ENCODE measurements at places on chromosomes 13 and 19.

GRCh38 chr13:84126671-84127171 is 244.4 kb upstream of the SLITRK1 start:
- DNase-seq, result no peak

DNA sequence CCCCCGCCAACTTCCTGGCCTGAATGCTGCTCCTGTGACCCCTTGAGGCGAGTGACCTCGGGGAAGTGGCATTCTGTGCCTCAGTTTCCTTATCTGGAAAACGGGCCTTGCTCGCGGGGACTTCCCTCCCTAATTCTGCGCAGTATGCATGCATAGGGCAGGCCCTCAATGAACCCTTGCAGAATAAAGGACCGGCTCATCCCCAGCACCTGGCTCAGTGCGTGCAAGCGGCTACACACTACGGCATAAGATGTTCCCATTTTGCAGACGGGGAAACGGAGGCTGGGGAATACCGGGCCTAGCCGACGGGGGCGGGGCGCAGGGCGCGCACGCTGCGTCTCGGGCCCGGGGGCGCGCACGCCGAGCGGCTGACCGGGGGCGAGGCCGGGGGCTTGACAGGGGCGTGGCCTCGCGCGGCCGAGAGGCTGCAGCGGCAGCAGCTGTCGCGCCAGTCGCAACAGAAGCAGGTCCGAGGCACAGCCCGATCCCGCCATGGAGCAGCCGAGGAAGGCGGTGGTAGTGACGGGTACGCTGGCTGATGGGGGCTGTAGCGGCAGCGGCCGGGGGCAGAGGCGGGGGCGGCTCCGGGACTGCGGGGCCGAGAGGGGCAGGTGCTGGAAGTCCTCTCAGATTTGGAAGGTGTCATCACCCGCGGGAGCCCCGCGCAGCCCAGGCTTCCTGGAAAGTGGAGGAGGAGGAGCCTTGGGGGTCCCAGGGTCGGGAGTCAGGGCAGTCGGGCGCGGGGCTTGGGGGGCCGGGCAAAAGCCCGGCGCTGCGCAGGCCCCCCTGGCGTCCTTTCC is at the start of gene PGPEP1:
PGPEP1 (plus strand) TSS at position 409 of the 800 bp plus-strand sequence; CDS start at position 493, 84 bp downstream.
- DNase-seq, result no peak

DNA sequence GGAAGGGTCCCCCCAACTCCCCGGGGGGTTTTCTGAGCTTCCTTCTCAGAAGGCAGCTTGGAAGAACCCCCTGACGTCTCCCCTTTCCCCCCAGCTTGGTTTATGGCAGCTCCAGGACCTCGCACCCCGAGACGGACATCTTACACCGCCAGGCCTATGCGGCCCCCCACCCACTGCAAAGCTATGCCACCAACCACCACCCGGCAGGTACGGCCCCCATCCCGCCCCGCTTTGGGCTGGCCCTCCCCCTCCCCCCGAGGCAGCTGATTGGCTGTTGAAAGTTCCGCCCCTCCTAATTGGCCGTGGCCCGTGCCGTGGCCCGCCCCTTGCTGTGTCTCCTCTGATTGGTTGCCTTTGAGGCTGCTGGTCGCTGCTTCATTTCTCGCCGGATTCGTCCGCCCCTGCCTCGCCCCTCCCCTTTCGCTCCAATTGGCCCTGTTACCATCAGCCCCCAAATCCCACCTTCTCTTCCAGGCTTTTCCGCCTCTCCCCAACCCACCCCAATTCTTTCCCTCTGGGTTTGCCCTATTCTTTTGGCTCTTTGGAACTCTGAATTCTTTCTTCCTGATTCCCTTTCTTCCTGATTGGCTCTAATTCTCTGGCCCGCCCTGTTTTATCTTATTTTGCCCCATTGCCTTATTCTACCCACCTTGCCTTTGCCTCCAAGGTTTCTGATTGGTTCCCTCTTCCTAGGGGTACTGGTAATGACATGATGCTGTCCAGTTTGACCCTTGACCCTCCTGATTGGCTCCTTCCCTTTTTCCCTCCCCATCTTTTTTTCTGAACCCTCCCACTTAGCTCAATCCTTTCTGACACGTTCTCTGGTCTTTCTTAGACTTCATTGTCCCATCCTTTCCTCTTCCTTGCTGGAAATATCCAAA is 2.5 kb downstream of the PRR12 start:
- DNase-seq, result peak; percentile 86

DNA sequence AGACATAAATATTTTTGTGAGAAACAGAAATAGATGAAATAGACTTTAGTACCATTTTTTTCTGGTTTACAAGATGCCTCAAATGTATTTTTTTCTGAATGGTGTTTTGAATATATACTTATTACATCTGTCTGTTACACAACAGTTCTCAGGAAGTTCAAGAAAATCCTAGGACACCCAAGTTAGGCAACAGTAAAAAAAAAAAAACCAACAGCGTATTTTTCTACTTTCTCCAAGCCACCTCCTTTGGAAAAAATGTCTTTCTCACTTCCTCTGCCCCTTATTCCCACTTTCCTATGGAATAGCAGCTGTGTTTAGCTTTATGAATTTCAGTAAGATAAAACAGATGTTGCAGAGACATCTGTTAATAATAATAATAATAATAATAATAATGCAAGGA is 489.6 kb upstream of the KLF12 start:
- no peak for DNase-seq

GRCh38 chr19:54096617-54097106 is 3.9 kb downstream of the OSCAR start:
- DNase-seq, result no peak

GRCh38 chr19:1455336-1456120 is 5.6 kb downstream of the APC2 start:
- DNase-seq, result peak; percentile 93

DNA sequence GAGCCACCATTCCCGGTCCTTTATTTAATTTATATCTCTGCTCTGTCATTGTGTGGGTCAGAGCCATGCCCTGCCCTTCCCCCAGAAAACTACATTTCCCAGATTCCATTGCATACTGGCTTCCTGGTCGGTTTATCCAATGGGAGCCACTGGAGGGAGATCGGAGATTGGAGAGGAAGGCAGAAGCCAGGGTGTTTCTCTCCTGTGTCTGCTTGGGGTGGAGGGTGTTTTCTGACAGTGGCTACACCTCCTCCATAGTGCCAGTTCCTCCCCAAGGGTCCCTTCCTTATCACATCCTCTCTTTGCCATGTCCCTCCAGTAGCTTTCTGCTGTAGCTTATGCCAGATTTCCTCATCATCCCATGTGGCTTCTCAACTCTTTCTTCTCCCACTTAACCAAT is 19.0 kb downstream of the OLFM2 start:
- DNase-seq, result no peak

GRCh38 chr13:113874579-113875428 is 10.9 kb upstream of the GAS6 start:
- no peak for DNase-seq

GRCh38 chr19:11414544-11414943 is 4.6 kb downstream of the RGL3 start:
- no peak for DNase-seq

- no peak for DNase-seq
Measured at GRCh38 chr19:34577056-34577455, 95.5 kb downstream of the WTIP start.

- DNase-seq, result no peak
Measured at GRCh38 chr13:42652642-42653415, 78.9 kb downstream of the TNFSF11 start.

GRCh38 chr19:43619262-43620060 is at the start of gene ZNF428:
TSS of gene ZNF428 (minus strand) at chr19:43619629. CDS start at chr19:43614304, 5,325 bp downstream.
- DNase-seq, result peak; percentile 96

GRCh38 chr19:5455367-5456129 is at the start of gene ZNRF4:
TSS of gene ZNRF4 (plus strand) at chr19:5455417. CDS start at chr19:5455492, 75 bp downstream.
- DNase-seq, result no peak

DNA sequence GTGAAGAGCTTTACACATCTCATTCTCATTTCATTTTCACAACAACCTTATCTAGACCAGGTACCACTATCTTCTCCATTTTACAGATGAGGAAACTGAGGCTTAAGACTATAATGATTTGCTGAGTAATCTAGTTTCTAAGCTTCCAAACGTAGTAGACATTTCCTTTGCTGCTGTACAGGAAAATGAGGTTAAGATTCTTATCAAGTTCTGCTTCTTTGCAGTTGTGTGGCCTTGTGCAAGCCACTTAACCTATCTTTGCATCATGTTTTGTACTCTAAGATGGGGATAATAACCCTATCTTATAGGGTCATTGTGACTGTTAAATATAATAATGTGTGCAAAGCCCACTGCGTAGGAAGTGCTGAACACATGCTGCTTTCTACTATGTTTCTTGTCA is 307.9 kb downstream of the HS6ST3 start:
- DNase-seq, result no peak

- DNase-seq, result no peak
Measured at GRCh38 chr19:45469945-45470761, 2.4 kb downstream of the FOSB start.

- no peak for DNase-seq
Measured at GRCh38 chr13:24894972-24895300, 131.0 kb downstream of the RNF17 start.

GRCh38 chr19:34480491-34480890 is 1.1 kb upstream of the WTIP start:
- DNase-seq, result no peak

DNA sequence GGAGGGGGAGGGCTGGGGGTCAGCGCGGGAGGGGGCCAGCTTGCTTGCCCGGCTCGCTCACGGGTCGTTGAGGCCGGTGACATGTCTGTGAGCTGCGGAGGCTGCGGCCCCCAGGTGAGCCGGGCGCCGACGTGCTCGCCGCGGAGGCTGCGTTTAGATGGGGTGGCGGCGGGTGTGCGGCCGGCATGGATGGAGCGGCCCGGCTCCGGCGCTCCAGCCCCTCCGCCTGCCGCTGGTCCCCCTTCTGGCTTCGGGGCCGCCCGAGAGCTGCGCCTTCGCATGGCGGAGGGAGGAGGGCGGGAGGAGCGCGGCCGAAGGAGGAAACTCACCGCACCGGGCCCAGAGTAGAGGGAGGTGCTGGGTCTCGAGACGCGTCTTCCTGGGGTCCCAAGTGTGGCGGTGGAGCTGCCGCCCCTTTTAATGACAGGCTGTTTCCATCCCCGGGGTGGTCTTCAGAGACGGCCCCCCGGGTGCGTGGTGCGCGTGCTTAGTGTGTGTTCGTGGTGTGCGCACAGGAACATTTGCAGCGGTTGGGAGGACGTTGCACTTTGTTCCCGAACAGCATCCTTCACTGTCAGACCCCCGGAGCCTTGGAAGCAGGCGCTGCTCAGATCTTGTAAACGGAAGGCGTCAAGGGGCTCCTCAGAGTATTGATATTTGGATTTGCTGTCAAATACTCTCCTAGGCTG is at the start of gene AKAP11:
AKAP11 (plus strand) TSS at position 38 of the 689 bp plus-strand sequence. CDS start 14,197 bp downstream, outside the sequence.
- DNase-seq, result no peak

- no peak for DNase-seq
Measured at GRCh38 chr13:40984668-40985366, 34.3 kb downstream of the ELF1 start.
